Bone marrow (tissue), 2 donors: ENCODE measurements at places on chromosomes 16 and 17.

- no peak for DNase-seq
These were observed 23.0 kb downstream of the SLC35G3 start for GRCh38 chr17:35170968-35171771.

DNA sequence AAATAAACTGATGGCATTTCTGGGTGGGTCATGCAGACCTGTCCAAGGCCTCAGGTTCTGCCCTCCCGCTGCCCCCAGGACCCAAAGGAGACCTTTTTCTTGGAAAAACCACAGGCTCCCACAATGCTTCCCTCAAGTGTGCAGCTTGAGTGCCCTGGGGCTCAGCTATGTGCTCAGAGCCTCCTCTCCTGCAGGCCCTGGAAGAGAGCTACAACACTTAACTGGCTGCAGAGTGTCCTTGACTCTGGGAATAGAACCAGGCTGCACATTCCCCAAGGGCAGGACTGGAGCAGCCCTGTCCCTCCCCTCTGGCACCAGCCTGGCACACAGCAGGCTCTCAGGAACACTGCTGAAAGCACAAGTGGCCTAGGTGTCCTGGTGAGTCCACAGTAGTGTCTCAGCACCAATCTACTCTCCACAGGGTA lies 4.8 kb upstream of the SREBF1 start:
- DNase-seq, result no peak

- DNase-seq, result peak; percentile 11
These were observed 3.3 kb upstream of the NR1D1 start for GRCh38 chr17:40103688-40104087.

GRCh38 chr17:222172-222571 lies 40.7 kb upstream of the DOC2B start:
- no peak for DNase-seq

- DNase-seq, result no peak
These were observed 16.4 kb upstream of the CLEC18A start for GRCh38 chr16:69934751-69935150.

DNA sequence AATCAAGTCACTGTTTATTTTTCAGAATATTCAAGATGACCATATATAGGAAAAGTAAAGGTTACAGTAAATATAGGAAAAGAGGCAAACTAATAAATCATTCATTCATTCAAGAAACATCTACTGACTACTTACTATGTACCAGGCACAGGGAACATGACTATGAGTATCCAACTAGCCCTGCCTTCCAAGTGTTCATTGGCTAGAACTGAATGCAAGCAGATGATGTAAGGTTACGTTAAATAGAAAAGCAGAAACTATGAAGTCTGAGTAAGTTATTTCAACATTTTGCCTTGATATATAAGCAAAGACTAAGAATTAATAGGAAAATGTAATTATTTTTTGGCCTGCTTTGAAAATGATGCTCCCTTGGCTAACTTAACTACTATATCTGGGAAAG lies 36.7 kb downstream of the SPAG9 start:
- DNase-seq, result no peak

DNA sequence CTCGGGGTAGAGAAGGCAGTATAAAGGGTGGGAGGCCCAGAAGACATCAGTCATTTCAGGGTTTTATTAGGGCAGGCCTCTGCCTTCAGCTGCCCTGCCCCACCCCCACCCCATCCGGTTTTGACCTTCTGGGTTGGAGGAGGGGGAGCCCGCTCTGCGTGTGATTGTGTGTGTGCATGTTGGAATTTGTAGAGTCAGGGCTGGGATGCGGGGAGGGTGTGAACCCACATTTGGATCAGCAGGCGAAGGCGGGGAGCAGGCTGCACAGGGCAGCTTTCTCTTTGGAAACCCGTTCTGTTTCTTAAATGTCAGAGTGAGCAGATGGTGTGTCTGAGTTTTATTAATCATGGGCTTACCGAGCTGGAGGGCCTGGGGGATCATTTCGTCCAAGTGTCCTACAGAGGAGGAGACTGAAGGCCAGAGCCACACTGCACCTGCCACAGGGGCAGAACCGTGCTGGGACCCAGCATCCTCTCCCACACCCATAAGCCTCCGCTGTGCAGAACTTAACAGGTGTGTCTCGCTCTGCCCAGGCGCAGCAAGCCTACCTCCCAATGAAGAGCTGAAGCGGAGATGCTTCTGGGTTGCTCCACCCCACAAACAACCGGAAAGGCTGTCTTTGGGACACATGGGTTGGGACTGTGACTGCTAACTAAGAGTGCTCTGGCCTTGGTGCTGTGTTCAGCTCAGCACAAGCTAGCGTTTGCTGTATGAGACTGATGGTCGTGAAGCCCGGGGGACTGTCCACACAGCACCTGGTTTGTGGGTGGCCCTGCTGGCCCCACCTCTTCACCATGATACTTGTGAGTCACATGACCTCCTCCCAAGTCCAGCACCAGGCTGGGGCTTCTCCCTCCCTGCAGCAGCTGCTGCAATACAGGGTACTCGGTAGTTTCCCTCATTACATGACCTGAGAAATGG lies 70.9 kb upstream of the GSE1 start:
- no peak for DNase-seq

DNA sequence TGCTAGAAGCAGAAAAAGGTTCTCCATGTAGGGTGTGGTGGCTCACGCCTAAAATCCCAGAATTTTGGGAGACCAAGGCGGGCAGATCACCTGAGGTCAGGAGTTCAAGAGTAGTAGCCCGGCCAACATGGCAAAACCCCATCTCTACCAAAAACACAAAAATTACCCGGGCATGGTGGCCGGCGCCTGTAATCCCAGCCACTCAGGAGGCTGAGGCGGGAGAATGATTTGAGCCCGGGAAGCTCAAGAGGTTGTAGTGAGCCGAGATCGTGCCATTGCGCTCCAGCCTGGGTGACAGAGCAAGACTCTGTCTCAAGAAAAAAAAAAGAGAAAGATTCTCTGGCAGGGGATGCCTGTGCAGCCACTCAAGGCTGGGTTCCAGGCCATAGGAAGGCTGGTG lies 54.2 kb downstream of the PITPNM3 start:
- DNase-seq, result no peak

- DNase-seq, result peak; percentile 9
These were observed at the start of gene DHRS11 for GRCh38 chr17:36591434-36592315. TSS of gene DHRS11 (plus strand) at chr17:36591879. CDS start at chr17:36592010, 131 bp downstream.

GRCh38 chr16:22186517-22186916 lies 19.6 kb upstream of the EEF2K start:
- DNase-seq, result no peak

DNA sequence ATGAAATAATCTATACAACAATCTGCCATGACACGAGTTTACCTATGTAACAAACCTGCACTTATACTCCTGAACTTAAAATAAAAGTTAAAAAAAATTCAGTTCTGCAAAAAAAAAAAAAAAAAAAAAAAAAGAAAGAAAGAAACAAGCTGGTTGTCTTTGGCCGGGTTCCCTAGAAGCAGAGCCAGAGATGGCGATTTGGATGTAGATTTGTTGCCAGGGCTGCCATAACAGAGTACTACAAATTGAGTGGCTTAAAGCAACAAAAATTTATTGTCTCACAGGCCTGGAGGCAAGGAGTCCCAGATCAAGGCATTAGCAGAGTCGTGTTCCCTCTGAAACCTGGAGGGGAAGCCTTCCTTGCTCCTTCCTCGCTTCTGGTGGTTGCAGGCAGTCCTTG lies 20.4 kb downstream of the SYT17 start:
- DNase-seq, result no peak

DNA sequence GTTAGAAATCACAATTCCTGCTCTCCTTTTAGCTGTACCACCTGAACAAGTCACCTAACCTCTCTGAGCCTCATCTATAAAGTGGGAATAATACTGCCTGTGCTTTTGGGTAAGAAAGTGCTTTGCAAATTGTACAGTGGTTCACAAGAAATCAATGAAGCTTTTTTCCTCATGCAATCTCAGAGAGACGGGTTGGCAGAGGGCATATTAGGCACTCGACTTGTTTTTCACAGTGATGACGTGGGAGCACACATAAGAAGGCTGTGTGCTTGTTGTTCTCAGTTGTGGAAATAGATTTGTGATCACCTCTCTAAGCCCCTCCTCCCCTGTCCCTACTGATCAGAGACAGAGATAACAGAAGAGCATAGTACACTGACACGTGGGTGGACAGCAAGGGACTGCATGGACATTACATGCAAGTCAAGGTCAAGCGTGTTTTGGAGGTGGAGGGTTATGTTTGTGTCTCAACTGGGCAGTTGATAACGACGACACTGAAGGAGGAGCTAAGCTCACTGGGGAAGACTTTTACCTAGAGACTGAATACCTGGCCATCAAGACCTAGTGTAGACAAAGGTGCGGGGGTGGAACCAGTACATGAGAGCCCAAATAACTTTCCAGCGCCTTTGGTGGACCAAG lies 1.7 kb upstream of the GPT2 start:
- no peak for DNase-seq

GRCh38 chr17:78428836-78429617 lies 50.6 kb downstream of the PGS1 start:
- DNase-seq, result no peak

- no peak for DNase-seq
These were observed 108.9 kb downstream of the ENGASE start for GRCh38 chr17:79183293-79184158.

DNA sequence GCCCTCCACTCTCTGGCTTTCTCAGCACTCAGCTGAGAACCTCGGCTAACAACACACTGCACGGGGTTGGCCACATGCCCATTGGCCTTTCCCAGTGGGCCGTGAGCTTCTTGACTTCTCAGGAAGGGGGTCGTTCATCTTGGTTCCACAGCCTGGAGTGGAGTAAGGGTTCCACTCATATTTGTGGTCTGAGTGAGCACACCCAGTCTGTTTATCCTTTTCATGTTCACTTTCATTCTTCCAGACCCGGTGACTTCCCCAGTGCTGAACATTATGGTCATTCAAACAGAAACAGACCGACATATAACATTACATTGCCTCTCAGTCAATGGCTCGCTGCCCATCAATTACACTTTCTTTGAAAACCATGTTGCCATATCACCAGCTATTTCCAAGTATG lies 8.2 kb downstream of the MILR1 start:
- DNase-seq, result no peak

GRCh38 chr17:80265205-80266068 lies 4.8 kb downstream of the RNF213 start:
- no peak for DNase-seq

DNA sequence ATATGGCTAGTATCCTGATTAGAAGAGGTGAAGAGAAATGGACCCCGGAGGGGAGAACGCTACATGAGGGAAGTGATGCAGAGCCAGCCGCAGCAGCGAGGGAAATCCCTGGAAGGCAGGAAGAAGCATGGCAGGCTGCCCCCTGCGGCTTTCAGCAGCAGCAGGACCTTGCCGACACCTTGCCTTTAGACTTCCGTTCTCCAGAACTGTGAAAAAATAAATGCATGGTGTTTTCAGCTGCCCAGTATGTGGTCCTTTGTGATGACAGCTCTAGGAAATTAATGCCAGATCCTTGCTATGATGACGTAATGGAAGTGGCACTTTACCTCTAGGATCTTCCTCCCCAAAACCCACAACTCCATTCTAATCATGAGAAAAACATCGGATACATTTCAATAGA lies 9.7 kb upstream of the ZFP1 start:
- no peak for DNase-seq

GRCh38 chr17:52536489-52536888 lies 378.0 kb upstream of the CA10 start:
- no peak for DNase-seq

- DNase-seq, result no peak
These were observed 22.2 kb downstream of the SERPINF1 start for GRCh38 chr17:1783834-1784611.

GRCh38 chr16:87048730-87049115 lies 268.5 kb downstream of the C16orf95 start:
- DNase-seq, result no peak

- DNase-seq, result no peak
These were observed 123.5 kb downstream of the CBLN1 start for GRCh38 chr16:49158029-49158642.

GRCh38 chr17:78418326-78419026 lies 40.0 kb downstream of the PGS1 start:
- no peak for DNase-seq

DNA sequence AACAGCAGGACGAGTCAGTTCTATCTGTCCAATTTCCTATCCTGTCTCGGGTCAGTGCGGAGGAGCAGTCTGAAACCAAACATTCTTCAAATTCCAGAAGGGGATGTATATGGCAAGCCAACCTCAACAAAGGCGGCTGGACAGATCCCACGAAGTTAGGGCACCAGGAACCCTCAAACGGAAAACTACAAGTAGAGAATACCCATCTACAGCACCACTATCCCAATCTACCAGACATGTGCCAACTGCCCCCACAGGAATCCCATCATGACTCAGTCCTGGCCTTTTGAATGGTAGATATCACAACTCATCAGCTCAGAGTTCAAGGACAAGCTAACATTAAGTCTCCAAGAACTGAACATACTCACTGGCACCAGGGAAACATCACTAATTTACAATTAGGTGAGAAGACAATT lies 2.3 kb downstream of the NAT9 start:
- DNase-seq, result no peak

DNA sequence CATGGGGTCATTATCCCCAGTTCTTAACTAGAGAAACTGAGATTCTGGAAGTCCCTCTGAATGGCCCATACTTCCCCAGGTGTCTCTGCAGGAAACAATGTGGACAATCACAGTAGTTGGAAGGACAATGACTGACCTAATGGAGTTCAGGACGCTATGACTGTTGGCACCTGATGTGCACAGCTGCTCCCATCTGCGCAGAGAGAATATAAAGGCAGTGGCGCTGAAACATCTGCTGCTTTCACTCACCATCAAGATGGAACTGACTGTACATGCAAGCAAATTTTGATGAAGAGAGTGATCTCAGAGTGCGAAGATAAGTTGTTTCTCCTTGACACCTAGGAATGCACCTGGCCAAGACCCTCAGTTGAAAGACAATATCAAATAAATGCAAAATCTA lies 395.7 kb upstream of the ASIC2 start:
- no peak for DNase-seq

- no peak for DNase-seq
These were observed 2.1 kb downstream of the MT1X start for GRCh38 chr16:56684256-56684925.

DNA sequence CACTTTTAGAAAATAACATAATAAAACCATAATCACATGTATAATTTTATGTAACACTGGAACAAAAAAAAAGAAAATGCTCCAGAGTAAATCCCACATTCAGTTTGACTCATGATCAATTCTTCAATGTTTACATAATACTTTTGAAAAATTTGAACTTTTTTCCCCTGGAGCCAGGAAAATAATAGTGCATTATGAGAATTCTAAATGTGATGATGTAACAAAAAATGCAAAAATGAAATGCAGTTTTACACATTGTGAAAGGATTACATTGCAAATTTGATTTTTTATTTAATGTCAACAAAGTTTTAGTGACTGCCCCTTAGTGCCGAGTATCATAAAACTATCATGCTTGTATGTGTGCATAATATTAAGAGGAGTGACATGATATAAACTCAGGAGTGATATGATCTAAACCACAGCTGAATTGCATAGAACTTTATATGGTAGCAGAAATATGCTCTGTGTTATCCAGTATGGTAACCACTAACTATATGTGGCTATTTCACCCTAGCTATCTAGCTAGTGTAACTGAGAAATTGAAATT lies 238.2 kb downstream of the CDH8 start:
- no peak for DNase-seq
